NCI-H2081 treated with DMSO at 0.1 percent for 48 hours (cell line): ENCODE measurements at places on chromosomes 16 and 17.

DNA sequence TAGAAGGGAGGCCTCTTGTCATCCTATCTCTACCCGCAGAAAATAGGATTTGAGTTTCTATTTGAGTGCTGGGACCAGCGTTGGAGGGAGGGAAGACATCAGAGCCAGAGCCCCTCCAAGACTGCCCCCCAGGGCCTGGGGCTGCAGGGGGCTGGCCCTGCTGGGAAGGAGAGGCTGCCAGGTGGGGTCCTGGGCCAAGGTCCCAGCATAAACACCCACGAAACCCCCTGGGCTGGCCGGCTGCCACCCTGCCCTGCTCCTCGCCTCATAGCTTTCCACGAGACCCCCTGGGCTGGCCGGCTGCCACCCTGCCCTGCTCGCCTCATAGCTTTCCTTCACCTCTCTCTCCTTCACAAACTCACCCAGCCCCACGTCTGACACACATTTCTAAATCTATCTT lies 10.6 kb upstream of the TEX19 start:
- DNase-seq = no peak

- DNase-seq = no peak
These were observed 5.1 kb upstream of the VPS4A start for GRCh38 chr16:69306031-69306430.

DNA sequence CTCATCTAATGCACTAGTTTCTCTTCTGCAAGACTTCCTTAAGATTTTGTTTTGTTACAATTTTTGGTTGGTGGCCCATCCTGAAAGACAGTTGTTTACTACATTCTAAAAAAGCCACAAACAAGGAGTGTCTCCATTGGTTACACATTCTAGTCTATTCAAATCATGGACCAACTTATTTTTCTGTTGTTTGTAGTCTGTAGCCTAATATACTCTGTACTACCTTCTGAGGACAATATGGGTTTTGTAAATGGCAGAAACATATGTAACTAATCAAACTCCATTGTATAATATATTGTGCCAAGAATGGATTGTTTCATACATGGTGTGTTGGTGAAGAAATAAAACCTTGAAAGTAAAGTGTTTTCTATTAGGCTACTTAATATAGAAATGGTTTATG lies 79.5 kb upstream of the DHX40 start:
- no peak for DNase-seq

DNA sequence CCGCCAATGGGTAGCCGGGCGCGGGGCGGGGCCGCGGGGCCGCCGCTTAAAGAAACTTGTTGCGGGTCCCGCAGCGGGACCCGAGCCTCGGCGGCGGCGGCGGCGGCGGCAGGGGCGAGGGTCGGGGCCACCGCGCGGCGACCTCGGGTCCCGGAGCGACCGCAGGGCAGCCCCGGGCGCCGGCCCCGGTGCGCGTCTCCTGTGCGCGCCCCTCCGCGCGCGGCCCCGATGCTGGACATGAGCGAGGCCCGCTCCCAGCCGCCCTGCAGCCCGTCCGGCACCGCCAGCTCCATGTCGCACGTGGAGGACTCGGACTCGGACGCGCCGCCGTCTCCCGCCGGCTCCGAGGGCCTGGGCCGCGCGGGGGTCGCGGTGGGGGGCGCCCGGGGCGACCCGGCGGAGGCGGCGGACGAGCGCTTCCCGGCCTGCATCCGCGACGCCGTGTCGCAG lies at the start of gene SOX8:
TSS of gene SOX8 (plus strand) at position 76 of the 450 bp plus-strand sequence. CDS start at position 229, 153 bp downstream.
- no peak for DNase-seq

- no peak for DNase-seq
These were observed 9.5 kb upstream of the PAM16 start for GRCh38 chr16:4360538-4361021.

DNA sequence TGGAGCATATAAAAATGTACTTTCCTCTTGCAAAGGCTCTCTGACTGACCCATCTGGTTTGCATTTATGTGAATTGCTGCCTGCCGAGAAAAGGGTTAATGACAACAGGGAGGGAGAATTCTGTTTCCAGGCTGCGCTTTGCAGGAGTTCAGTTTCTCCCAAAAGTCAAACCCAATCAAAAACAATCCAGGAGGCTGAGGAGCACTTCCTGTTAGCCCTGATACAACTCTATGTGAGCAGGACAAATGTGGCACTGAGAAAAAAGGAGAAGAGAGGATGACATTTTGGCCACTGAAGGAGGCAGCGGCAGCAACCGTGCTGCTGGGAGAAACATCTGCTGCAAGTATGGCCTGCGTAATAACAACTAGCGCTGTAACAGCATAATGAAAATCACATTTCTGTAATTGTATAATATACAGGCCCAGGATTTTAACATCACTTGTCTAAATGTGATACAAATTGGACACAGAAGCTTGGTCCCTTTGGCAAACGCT lies 26.8 kb upstream of the ELAC2 start:
- no peak for DNase-seq

- DNase-seq = no peak
These were observed 19.4 kb downstream of the CLUH start for GRCh38 chr17:2691965-2692780.

DNA sequence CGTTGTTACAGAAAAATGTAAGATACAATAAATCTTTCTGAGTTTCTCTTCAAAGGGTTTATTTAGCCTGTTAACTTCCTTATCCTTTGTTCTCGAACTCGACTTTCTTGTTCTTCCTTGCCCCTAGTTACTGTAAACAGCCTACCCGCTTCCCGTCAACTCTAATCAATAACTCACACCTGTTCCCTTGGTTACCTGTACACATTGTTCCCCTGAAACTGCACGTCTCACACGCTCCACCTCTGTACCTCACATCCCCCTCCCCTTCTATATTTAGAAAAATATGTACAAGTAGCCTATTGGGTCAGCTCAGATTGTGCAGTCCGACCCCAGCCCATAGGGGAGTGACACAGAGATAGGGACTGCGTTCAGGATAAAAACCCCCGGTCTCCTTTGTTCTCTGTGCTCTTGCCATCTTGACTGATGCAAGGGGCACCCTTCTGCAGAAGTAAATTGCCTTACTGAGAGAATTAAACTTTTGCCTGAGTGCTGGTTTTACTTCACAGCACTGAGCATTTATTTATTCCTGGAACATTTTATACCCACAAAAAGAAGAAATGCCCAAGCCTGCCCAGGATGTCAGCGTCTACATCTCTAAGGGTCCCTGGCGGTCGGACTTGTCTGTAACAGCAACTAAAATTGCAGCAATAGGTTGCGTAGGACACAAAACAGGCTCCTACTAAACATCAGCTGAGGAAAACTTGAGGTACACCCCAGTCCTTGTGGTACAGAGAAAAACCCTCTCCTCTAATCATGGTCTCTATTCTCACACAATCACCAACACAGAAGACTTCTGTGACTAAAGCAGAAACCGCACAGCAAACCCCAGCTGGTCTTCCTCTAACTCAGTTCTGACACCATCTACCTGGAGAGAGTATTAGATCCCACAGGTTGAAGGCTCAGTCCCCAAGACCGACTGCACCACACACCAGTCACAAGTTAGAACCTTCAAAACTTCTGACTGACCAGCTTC lies 11.3 kb downstream of the WDR45B start:
- DNase-seq = no peak

GRCh38 chr17:75272848-75273184 lies 1.8 kb upstream of the MIF4GD start:
- DNase-seq = no peak
